Fibroblast of skin of left biceps (primary cell): ENCODE measurements at places on chromosomes 1 and 21.

GRCh38 chr1:40905061-40905460 is 42.9 kb upstream of the CITED4 start:
- DNase-seq: no peak

DNA sequence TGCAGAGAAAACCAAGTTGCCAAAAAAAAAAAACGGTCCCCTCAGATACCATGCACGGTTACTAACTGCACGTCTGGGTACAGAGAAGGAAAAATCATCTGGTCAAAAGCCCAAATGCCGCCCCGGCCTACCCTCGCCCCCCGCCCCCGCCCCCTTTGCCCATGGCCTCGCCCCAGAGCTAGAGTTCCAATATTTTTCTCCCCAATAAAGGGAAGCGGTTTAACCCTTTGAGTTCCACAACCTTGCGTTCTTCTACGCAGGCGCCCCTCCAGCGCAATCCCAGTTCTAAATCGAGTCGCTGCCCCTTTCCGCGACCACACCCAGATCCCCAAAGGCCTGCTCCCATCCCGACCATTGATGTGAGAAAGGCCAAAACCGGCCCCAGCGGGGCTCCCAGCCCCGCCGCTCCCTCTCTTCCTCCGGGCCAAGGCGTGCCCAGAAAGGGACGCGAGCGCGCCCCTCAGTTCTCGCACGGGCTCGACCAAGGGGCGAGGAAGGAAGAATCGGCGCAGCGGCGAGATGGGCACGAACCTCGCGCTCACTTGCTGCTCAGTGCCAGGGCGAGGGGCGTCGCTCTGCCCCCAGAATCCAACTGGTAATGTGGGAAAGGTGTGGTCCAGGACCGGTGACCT is 797 bp downstream of the WDR47 start:
- no peak for DNase-seq

- no peak for DNase-seq
Observed at GRCh38 chr1:21212126-21212525, 35.4 kb upstream of the EIF4G3 start.

DNA sequence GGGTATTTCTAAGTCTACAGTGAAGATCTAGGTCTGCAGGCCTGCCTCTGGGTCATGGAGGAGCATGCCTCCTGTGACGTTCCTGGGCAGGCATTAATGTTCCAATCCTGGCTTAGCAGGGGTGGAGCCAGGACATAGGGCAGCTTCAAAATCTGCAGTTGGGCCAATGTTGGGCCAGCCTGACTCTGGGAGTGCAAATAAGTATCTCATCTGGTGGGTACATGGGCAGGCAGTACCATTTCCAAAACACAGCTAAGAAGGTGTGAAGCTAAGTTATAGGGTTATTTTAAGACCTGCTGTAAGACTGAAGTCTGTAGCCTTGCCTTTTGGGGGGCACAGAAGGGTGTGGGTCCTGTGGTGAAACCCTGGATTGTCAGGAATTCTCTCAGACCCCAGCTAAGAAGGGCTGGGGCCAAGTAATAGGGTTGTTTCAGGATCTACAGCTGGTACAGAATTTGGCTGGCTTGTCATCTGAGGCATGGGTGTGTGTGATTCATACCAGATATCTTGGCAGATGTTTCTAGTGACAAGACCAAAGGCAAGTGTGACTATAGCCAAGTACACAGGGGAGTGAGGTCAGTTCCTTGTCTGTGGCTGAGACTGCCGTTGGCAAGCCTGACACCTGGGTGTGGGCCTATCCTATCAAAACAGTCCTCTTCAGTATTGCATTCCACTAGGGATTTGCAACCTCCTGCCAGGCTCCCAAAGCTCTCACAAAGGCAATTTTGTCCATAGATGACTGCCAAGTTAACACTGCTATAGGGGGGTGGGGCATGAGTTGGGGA is 468.7 kb upstream of the B3GALT2 start:
- no peak for DNase-seq

GRCh38 chr21:42997053-42997452 is 22.7 kb downstream of the PKNOX1 start:
- peak; percentile 78 for DNase-seq

GRCh38 chr1:218444173-218444572 is 99.0 kb downstream of the TGFB2 start:
- no peak for DNase-seq

GRCh38 chr1:67496329-67496728 is 66.1 kb upstream of the SERBP1 start:
- no peak for DNase-seq

DNA sequence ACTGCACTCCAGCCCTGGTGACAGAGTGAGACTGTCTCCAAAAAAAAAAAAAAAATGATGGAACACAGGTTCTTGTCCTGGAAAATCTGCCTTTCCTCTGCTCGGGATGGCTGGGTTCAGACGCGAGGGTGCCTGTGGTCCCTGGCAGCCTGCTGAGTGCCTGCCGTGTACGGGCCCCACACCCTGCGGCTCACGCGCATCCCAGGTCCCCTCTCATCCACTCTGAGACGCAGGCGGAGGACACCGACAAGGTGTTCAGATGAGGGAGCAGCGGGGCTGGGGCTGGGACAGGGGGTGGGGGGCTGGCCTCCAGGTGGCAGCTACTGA is 4.3 kb upstream of the ANKRD65 start:
- no peak for DNase-seq

GRCh38 chr1:218718206-218718605 is 373.1 kb downstream of the TGFB2 start:
- no peak for DNase-seq

DNA sequence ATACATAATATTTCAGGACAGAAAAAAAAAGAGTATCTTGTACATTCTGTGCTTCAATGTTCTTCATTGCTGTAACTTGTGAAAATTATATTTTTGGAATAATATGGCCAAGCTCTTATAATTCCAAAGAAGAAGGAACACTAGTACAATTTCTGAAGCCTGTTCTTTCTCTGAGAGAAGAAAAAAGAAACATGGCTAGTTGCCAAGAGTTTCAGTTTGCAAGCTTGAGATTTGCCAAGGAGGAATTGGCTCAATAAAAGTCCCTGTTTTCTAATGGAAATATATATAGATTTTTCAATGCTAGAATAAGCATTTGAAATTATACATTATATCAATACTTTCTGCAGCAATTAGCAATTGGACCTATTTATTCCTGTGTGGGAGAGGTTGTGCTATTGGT is 285.2 kb upstream of the NEGR1 start:
- DNase-seq: no peak

DNA sequence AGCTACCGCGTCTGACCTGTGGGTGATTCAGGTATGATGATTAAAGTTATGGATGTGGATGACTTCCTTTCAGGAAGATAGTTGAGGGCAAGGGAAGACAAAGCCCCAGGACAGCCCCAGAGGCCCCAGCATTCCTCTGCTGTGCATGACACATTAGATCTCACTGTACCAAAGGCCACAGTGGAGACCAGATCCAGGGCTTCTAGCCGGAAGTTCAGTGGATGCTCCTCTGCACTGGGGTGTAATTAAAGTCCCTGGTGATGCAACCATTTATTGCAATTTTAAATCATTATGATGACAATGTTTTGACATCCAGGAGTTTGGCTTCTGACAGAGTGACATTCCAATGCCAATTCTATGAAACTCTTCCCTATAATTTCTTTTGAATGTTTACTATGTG is 5.0 kb downstream of the C4BPA start:
- no peak for DNase-seq

DNA sequence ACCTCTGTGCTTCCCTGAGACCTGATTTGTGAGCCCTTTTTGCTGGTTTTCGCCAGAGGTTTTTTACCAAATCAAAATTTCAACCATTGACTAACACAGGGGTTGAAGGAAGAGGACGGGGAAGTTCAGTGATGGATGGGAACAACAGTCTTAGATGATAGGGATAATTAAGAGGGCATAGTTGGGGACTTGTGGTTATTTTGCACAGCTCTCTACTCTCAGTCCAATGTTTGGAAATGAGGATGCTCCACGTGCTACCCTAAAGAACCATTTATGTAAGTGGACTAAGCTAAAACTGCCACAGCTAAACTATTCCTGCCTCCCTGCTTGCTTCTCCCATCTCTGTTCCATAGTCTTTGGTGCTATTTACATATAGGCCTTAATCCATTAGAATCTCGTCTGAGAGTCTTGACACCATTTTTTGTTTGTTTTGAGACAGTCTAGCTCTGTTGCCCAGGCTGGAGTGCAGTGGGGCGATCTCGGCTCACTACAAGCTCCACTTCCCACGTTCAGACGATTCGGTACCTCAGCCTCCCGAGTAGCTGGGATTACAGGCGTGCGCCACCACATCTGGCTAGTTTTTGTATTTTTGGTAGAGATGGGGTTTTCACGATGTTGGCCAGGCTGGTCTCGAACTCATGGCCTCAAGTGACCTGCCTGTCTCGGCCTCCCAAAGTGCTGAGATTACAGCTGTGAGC is 684 bp upstream of the MCL1 start:
- no peak for DNase-seq

DNA sequence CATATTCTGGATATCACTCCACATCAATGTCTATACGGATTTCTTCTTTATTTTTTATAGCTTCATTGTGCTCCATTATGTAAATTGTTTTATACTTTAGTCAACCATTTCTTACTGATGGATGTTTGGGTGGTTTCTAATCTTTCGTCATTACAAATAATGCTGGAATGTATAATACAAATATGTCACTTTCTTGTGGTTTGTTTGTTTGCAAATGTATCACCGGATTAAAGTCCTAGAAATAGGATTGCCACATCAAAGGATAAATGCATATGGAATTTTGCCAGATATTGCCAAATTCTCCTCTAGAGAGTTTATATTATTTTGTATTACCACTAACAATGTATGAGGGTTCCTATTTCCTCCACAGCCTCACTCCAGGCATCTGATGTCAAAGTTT is 48.7 kb upstream of the PRDM2 start:
- no peak for DNase-seq

DNA sequence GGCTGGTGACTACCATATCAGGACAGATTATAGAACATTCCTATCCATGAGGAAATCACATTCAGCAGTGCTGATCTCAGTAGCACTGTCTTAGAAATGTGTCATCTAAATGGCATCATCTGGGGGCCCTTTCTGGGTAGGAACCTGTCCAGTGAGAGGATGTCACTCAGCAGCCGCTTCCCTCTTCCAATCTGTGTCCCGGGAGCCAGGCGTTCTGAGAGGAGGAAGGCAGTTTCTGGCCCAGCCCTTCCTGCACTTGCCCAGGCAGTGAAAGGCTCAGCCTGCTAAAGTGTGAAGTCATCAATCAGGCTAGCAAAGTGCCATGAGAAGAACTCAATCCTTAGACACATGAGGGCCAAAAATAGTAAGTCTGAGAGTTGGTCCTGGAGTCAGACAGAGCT is 25.6 kb downstream of the RAB4A start:
- DNase-seq: peak; percentile 38

- DNase-seq: peak; percentile 25
Observed at GRCh38 chr1:45359882-45360513, 19.8 kb upstream of the MUTYH start.

DNA sequence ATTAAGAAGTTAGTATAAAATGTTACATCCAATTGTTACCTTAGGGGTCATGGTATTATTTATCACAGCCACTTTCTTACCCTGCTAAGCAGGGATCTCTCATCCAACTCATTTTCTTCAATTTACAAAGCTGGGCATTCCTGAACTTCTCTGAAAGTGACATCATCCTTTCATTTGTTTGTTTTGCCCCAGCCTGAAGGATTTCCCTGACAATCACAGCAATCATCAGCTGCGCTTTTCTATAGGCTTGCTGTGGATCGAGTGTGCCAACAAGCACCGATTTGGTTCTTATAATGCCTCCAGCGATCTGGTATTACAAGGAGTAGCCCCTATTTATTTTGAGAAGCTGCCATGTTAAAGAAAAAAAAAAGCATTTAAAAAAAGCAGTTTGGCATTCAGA is 240.2 kb downstream of the USH2A start:
- no peak for DNase-seq

- no peak for DNase-seq
Observed at GRCh38 chr1:90509225-90510048, 207.7 kb downstream of the BARHL2 start.

DNA sequence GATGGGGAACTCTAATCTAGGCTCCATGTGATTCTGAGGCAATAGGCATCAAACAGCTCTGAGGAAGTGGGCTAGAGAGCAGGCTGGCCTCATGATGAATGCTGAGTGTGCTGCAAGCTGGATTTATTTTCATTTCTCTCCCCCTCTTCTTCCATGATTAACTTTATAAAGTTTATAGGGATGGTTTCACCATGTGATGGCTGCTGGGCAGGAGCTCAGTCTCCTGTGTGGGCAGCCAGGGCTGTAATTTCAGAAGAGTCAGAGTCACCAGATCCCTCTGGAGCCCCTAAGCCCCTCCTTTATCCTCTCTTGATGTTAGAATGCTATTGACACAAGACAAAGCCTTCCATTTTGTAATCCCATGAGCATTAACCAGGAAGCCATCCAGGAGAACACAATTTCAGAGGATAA is 143.6 kb downstream of the CNIH3 start:
- DNase-seq: no peak

DNA sequence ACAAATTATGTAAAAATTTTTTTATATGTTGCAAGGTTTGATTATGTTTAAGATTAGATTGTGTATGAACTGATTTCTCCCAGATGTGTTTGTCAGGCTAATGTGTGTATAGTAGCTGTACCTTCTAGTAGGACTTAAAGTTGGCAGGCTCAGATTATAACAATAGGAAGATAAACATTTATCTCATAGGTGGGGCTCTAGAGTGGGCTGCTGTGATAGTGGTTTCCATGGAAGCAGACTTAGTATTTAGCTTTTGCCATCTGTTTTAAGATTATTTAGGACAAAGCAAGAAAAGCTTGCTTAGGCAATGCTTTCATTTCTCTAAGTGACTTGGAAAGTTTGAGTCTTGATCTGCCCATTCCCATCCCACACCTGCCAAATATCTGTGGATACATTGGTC is 187.7 kb upstream of the CACYBP start:
- no peak for DNase-seq

DNA sequence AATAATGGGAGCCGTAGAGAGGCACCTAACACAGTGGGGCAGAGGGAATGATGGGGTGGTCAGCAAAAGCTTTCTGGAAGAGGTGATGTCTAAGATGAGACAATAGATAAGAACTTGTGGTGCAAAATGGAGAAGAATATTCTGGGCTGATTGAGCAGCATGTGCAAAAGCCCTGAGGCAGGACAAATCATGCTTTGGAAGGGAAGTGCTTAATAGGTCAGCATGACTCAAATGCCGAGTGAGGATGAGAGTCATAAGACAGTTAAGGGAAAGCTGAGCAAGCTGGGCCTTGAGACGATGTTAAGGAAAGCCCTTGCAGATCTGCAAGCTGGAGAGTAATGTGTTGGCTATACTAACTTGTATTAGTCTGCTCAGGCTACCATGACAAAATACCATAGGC is 37.3 kb upstream of the ASB17 start:
- no peak for DNase-seq

- no peak for DNase-seq
Observed at GRCh38 chr1:111660204-111661150, 40.9 kb downstream of the RAP1A start.

GRCh38 chr1:60573121-60573520 is 499.6 kb upstream of the C1orf87 start:
- DNase-seq: no peak
